ENCODE measurements at places on chromosomes 1 and 21.

GRCh38 chr1:50109647-50110075 lies 941 bp downstream of the ELAVL4 start:
- no peak for DNase-seq

GRCh38 chr1:100353071-100353801 lies 930 bp downstream of the CDC14A start:
- DNase-seq: no peak

GRCh38 chr21:45818276-45818903 lies 163.2 kb upstream of the COL6A1 start:
- DNase-seq: no peak

- DNase-seq: no peak
These were observed 18.4 kb upstream of the FRRS1 start for GRCh38 chr1:99784809-99785255.

DNA sequence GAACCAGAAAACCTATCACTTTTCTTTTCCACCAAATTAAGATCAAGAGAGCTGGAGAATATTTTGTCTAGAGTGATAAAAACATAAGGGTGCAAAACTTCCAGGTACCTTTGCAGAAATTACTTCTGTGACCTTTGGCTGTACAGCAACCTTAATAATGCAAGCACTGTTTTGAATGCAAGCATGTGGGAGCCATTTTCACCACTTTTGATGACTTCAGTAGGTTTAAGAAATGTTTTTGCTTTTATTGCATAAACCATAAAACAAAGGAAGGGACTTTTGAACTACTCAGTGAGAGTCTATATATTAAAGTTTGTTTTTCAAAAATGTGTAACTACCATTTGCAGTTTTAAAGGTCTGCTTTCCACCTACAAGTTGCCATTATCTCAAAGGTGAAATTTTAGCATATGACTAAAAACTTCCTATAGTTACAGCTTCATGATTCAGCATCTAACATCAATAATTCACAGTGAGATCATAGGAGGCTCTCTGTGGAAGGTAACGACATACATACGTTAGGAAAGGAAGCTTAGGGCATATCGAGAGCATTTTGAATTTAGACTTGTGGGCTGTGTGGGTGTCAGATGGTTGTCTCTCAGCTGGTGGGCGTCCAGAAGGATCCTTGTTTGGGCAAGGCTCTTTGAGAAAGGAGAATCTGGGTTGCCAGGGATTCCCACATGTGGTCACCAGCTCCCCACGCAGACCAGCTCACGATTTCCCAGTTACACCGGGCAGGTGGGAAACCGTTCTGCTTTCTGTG lies 1.1 kb upstream of the GADD45A start:
- DNase-seq: peak; percentile 38

GRCh38 chr1:204477036-204477740 lies 17.4 kb downstream of the PIK3C2B start:
- DNase-seq: no peak

DNA sequence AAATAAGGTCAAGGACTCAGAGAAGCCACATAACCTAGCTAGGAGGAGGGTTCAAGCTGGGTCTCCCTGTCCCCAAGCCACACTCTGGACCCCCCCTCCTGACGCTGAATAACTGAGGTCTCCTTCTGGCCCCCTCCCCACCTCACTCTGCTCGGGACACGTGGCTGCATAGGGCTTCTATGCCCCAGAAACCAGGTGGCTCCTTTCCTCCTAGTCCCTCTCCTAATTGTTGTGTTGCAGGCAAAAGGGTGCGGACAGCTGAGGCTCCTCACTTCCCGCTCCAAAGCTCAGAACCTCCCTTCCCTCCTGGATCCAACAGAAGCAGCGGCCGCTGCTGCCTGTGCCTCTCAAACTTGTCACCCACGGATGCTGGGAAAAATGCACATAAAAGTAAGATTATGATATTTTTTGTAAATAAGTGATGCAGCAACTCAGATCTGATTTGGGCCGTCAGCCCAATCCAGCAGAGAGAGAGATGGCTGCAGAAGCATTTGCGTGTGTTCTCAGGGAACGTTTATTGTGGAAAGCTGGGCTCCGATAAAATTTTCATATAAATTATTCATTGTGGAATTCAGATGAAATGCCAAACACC lies 40.8 kb upstream of the C1orf174 start:
- no peak for DNase-seq

GRCh38 chr1:33824321-33824720 lies 39.6 kb upstream of the HMGB4 start:
- DNase-seq: no peak

- no peak for DNase-seq
These were observed 613.9 kb downstream of the PTPRU start for GRCh38 chr1:29849991-29850757.

- no peak for DNase-seq
These were observed 19.4 kb downstream of the RRP15 start for GRCh38 chr1:218304281-218305039.

GRCh38 chr1:44084998-44085675 lies 33.5 kb upstream of the KLF17 start:
- no peak for DNase-seq

- DNase-seq: no peak
These were observed 41.7 kb downstream of the PTGFRN start for GRCh38 chr1:116951200-116951935.

DNA sequence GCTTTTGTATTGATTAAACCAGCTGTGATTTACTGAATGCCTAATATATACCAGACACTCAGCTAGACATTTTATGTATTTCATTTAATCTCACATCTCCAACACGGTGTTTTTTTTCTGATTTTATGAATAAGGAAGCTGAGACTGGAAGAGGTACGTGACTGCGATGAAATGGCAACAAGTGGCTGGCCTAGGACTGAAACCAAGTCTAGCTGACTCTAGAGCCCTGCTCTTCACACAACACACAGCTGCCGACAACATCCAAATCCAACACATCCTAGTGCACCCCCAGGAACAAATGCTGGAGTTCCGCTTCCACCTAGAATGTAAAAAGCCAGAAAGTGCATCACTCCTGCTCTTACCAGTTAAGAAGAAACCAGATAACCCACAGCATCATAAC lies 10.7 kb upstream of the TOMM20 start:
- no peak for DNase-seq

DNA sequence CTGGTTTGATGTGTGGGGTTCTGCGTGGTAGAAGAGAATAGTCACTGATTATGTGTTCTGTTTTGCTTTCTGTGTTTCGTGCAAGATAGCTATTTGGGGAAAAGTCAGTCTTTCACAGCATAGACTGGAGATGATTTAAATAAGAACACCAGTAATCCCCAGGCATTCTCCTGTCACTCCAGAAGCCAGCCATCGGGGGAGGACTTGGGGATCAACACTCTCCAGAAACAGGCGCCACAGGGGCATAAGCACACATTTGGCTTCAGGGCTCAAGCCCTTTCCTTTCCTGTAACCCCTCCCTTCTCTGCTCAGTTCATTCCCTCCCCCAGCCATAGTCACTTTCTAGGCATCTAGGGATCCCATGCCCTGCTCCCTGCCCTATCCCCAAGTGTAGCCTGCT lies 97.3 kb upstream of the BEND5 start:
- DNase-seq: no peak
